ENCODE measurements at places on chromosomes 7 and 10.

DNA sequence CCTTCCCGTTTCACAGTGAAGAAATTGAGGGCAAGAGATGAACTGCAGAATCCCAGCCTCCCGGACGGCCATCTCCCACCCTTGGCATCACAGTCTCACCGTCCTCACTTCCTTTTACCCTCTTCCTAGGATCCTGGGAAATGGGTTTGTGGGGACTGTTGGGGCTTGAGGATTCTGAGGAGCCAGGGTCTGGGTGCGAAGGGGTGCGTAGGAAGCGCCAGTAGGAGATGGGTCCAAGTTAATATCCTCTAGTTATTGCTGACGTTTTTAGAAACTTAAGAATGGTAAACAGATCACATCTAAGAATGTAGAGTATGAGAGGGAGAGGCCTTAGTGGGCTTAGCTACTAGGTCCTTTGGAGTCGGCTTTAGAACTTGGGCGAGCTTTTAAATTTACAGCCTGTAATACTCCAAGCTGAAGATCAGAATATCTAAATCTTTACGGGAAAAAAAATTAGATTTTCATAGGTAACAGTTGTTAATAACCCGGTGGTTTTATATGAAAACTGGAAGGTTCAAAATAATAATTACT is 696 bp downstream of the MALSU1 start:
- DNase-seq: no peak

DNA sequence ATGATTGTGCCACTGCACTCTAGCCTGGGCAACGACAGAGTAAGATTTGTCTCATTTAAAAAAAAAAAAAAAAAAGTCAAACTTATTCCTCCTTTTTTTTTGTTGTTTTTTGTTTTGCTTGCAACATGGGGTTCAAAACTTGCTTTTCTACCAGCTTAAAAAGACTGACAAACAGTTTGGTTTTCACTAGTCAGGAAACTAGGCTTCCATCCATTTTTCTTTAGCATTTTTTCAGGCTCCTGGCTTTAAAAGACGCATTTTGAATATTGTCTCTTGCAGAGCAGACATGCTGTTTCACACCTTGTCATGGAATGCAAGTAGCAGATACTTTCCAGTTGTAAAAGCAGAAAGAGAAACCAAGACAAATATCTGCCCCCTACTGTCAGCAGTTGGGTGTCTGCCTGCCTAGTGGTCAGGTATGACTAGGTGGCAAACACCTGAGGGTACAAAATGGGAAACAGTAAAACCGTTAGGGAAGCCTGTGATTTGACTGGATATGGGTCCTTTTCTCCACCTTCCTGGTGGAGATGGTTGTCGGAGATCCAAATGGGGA is 139.9 kb downstream of the CCDC71L start:
- no peak for DNase-seq

- no peak for DNase-seq
Measured at GRCh38 chr7:140983802-140984201, 30.9 kb downstream of the MRPS33 start.

DNA sequence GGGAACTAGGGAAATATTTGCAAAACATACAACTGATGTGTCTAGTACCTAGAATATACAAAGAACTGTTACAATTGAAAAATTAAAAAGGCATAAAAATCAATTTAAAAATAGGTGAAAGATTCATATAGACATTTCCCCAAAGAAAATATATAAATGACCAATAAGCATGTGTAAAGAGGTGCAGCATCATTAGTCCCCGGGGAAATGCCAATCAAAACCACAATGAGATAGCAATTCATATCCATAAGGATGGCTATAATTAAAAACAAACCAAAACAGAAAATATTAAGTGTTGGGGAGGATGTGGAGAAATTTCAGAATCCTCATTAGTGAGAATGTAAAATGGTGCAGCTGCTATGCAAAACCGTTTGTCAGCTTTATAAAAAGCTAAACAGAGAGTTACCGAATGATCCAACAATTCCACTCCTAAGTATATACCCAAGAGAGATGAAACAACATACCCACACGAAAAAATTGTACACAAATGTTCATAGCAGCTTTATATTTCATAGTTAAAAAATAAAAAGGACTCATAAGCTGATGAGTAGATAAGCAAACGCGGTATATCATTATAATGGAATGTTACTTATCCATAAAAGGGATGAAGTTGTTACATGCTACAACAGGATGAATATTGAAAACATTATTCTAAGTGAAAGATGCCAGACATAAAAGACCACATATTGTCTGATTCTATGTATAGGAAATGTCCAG is 210.1 kb upstream of the INHBA start:
- no peak for DNase-seq

DNA sequence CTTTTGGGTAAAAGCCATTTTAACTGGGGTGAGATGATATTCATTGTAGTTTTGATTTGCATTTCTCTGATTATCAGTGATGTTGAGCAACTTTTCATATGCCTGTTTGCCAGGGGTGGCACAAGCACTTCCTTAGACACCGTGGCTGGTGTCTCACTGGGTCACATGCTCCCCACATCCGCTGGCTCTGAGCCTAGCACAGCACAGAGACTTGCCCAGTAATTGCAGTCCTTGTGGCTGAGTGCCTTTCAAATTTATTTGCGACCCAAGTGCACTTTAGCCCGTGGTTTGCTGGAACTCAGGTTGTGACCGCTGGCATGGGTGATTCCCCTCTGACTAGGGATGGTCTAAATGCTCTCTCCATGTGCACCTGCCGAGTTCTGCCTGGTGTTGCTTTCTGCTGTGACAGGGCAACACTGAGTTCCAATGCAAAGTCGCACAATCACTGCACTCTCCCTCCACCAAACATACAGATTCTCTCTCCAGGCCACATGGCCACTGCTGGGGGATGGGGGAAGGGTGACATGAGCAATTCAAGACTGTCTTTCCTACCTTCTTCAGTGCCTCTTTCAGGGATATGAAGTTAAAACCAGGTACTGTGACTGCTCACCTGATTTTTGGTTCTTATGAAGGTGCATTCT is 66.5 kb downstream of the ZNF277 start:
- no peak for DNase-seq

DNA sequence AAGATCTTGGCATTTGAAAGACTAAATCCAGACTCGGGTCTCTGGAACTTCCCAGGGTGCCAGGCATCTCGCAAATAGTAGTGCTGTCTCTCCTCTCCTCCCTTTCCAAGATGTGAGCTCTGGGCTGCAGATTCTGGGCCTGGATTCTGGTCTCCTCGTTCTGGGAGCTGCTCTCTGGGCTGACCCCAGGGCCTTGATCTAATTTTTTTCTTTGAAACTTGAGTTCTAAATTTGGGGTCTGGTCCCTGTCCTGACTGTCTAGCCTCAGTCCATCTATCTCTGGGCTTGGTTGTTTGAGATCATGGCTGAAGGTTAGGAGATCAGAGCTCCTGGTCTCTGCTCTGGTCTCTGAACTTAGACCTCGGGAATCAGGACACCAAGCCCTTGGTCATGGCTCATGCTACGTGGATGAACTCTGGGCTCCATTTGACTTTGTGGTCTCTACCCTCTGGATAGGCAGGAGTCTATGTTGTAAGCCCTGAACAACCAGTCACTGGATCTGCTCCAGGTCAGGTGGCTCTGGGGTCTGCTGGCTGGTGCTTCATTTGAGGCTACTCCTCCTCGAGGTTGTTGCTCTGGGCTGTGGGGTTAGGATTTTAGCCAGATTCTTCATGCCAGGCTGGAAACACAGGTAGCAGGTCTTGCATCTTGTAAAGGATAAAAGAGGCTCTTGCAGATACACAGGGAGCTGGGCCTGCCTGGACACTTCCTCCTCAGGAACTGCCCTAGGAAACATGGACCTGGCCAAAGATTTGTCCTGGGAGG is 8.0 kb upstream of the MBL2 start:
- no peak for DNase-seq

GRCh38 chr10:98167191-98167590 is 32.7 kb downstream of the R3HCC1L start:
- no peak for DNase-seq

- no peak for DNase-seq
Measured at GRCh38 chr10:48623009-48623408, 18.1 kb upstream of the ARHGAP22 start.

DNA sequence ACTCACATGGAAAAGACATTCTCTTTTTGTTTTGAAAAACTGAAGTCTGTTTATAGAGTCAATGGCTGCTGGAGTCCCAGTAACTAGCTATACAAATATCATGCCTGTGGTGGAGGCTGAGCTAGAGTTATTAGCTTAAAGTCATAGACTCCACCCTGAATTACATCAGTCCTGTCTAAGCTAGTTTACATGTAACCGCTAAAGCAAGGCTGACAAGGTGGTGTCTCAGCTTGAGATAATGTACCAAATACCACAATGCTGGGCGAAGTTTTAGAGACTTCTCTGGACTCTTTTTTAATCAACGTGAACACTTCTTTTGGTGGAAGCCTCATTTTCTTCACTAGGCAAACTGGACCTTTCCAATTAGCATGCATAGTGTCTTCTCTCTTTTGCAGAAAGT is 219.4 kb downstream of the ANK3 start:
- DNase-seq: no peak

GRCh38 chr7:93231259-93231658 is 907 bp upstream of the VPS50 start:
- DNase-seq: no peak

- peak; percentile 80 for DNase-seq
Measured at GRCh38 chr10:46520941-46521340, 35.5 kb downstream of the GPRIN2 start.

DNA sequence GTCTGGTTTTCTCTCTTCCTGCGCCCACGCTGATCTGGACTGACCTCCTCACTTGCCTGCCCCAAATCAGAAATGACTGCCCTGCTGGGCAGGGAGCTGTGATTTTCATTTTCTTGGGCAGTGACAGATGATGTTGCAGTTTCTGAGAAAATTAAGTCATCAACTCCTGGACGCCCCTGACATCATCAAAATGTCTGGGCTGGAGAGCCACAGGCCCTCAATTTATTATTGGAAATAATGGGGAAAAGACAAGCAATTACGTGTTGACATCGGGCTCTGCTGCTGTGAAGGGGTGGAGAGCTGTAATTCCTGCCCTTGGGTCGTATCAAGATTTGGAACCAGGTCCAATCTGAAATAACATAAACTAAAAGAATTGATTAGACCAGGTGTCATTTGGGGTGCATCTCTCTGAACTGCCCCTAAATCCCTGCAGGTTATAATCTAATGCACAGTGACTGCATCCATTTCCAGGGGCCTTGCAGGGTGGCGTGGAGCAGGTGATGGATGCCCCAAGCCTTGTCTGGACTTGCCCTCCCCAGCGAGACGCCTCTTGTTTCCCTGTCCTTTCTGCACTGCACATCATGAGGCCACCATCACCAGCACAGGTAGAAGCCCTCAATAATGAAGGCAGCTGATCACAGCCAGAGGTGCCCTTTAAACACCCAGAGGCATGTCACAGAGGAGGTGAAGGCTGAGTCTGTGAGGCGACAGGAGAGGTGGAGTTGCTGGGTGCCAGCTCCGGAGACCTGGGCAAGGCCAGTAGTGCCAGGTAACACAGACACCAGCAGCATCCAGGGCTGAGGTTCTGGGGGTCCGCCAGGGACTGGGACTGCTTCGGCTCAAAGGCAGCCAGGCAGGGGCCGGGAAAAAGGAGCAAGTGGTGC is 98.7 kb downstream of the HTR5A start:
- DNase-seq: no peak

DNA sequence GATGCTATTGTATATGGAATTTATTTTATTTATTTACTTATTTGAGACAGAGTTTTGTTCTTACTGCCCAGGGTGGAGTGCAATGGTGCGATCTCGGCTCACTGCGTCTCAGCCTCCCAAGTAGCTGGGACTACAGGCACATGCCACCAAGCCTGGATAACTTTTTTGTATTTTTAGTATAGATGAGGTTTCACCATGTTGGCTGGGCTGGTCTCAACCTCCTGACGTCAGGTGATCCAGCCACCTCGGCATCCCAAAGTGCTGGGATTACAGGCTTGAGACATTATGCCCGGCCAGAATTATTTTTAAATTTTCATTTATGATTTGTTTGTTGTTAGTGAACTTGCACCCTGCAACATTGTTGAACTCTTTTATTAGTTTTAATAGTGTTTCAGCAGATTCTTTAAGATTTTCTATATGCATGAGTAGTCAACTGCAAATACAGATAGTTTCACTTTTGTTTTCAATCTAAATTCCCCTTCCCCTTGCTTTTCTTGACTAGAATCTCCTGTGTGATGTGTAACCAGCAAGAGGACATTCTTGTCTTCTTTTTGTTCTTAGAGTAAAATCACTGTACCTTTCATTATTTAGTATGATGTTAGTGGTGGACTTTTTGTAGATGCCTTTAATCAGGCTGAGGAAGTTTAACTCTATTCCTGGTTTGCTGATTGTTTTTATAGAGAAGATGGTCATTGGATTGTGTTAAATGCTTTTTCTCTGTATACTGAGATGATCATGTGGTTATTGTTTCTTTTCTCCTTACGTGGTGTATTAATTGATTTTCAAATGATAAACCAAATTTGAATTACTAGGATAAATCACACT is 27.8 kb downstream of the ZNF33A start:
- DNase-seq: no peak

DNA sequence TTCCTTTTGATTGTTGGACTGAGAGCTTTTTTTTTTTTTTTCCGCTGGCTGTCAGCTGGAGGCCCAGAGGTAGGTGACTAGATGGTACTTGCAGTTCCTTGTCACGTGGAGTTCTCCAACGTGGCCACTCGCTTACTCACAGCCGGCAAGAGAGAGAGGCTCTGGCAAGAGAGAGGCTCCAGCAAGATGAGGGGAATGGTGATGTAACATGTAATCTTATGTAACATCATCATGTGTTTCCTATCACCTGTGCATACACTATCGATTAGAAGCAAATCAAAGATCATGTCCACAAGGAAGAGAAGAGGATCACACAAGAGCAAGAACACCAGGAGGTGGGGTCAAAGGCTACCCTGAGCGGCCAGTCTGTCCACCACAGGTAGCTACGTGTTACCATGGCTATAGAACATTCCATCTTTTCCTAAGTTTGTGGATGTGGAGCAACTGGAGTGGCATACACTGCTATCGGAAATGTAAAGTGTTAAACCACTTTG is 4.0 kb upstream of the BORCS7 start:
- DNase-seq: no peak

GRCh38 chr7:36459236-36459960 is 69.7 kb downstream of the ANLN start:
- no peak for DNase-seq

DNA sequence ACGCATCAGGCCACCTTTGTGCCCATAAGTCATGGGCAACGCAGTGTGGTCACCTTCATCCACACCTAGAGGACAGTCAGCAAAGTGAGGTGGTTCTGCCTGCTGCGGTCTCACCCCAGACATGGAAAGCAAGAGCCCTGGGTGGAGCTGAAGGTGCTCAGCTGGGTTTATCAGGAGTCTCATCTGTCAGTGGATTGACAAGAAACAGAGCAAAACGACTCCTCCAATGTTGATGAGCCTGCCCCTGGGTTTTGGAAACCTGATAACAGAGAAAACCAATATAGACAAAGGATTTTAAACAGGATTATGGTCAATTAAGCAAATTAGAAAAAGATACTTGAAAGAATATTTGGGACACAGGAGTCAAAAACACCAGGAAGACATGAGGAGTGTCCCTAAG is 229.3 kb upstream of the PRSS58 start:
- DNase-seq: no peak

- DNase-seq: no peak
Measured at GRCh38 chr10:69503896-69504265, 52.6 kb downstream of the TSPAN15 start.
